ENCODE measurements at places on chromosomes 7 and 10.

GRCh38 chr10:110214371-110214826 lies 7.0 kb downstream of the MXI1 start:
- no peak for DNase-seq

DNA sequence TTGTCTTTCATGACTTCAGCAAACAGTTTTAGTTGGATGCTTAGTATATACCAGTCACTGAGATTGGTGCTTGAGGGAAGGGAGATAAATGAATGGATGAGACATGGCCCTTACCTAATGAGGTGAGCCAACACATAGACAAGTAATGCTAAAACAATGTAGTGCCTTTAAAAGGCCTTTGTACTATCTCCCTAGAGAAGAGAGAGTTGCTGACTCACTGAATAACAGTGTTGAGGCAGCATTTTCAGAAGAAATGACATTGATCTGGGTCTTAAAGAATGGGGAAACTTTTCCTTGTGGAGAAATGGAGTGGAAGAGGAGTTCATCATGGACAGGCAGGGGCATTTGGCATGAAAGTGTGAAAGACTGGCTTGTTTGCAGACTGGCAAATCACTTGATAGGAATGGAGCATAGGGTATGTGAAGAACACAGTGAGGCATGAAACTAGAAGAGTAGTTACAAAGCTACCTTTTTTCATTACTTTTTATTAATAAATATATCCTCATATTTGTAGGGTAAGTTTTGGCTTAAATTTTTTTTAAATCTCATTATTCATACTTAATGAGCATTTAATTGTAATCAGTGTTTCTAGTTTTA lies 91.2 kb downstream of the KAT6B start:
- DNase-seq: no peak

DNA sequence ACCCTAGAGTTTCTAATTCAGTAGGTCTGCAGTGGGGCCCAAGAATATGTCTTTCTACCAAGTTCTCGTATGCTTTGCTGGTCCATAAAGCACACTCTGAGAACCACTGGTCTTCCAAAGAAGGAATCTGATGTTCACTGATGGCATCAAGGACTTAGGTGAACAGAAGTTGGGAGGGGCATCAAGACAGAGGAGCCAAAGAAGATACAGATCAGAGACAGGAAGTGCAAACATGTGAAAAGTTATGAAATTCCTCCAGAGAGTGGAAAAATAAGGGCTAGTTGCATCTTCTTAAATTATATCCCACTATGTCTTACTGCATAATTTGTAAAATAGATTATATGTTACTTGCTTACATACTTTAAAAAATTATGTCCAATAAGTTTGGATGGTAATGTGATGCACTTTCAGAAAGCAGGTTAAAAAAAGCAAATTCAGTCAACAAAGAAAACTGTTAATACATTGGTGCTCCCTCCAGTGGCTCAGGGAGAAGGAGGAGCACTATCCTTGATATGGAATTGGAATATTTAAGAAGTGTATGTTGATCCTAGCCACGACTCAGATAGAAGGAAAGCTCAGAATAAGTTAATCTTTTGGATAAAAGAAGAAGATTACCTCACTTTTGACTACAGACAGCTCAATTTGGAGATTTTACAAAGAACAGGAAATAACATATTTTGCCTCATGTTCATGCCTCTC lies 35.8 kb downstream of the CREB3L2 start:
- no peak for DNase-seq

GRCh38 chr10:69503001-69503895 lies 52.0 kb downstream of the TSPAN15 start:
- no peak for DNase-seq

GRCh38 chr10:126586128-126586527 lies 84.4 kb downstream of the C10orf90 start:
- DNase-seq: no peak

GRCh38 chr7:148153616-148154284 lies 436.8 kb upstream of the C7orf33 start:
- no peak for DNase-seq

GRCh38 chr7:134795231-134795630 lies 15.8 kb downstream of the CALD1 start:
- no peak for DNase-seq

- DNase-seq: no peak
These were observed 61.0 kb upstream of the SFMBT2 start for GRCh38 chr10:7471720-7472367.

- no peak for DNase-seq
These were observed 53.7 kb upstream of the MACC1 start for GRCh38 chr7:20270867-20271266.

GRCh38 chr10:95430231-95430951 lies 130.8 kb downstream of the SORBS1 start:
- peak; percentile 13 for DNase-seq

- no peak for DNase-seq
These were observed 56.8 kb downstream of the TPST1 start for GRCh38 chr7:66261941-66262340.

GRCh38 chr7:145105561-145105960 lies 269.7 kb upstream of the TPK1 start:
- DNase-seq: no peak

GRCh38 chr7:77561352-77561751 lies 24.3 kb downstream of the PTPN12 start:
- no peak for DNase-seq

DNA sequence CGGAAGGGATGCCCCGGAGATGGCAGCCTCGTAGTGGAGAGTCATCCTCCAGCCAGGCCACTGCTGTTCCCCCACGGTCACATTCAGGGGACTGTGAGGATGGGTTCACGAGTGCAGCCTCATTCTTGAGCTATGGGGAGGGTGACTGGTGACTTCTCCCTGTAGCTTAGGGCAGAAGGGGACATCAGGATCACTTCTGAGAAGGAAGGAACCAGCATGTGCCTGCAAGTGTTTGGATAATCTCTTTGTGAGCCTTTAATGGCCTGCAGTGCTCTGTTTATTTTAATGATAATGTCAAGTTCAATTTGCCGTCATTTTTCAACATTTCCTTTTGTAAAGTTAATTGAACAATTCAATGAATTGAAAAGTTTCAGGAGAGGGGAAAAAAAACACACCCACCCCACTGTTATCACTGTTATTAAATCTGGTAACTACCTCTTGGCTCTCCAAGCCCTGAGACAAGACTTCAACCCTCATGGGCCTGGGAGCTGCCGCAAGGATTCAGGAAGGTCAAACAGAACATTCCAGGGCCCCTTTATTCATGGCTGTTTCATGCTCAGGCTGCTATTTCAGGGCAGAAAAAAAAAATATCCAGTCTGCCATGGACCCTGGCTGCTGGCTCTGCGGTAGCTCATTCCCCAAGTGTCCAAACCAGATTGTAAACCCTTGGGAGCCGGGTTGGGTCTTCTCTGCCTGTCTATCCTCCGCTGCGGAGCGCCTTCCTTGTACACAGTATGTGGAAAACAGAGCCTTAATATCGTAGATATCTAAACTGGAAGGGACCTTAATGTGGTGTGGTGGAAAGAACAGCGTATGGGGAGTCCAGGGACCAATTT lies 100.4 kb downstream of the CDH23 start:
- no peak for DNase-seq

DNA sequence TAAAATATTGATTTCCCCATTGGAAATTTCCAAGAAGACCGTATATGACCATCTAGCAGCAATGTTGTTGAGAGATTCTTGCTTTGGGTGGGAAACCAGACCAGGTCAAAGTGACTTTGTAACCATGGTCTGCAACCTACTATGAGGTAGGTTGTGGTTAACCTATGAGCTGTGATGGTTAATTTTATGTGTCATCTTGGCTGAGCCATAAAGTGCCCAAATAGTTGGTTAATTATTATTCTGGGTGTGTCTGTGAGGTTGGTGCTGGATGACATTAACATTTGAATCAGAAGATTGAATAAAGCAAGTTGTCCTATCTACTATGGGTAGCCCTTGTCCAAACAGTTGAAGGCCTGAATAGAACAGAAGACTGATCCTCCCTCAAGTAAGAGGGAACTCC lies 18.3 kb upstream of the RALA start:
- no peak for DNase-seq

- no peak for DNase-seq
These were observed 4.8 kb downstream of the LRRC18 start for GRCh38 chr10:48934672-48935501.

- no peak for DNase-seq
These were observed 7.4 kb downstream of the SH3PXD2A start for GRCh38 chr10:103847909-103848468.

DNA sequence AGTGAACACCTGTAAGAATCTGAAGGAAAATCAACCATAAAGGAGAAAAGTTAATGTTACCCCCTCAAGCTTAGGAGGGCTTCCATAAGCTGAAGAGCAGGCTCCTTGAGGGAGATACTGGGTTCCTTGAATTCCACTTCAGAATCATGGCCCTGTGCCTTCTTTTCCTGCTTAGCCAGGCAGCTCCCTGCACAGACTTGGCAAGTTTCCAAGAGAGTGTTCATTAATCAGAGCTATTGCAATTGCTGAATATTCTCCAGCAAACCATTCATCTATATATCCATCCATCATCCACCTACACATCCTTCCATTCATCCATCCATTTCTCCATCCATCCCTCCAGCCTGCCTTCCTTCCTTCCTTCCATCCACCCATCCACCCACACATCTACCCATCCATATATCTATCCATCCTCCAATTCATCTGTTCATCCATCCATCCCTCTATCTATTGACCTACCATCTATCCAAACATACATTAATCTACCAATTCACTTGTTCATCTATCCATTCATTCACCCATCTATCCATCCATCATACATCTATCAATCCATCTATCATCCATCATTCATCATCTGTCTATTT lies 574.4 kb downstream of the PTPRN2 start:
- no peak for DNase-seq

DNA sequence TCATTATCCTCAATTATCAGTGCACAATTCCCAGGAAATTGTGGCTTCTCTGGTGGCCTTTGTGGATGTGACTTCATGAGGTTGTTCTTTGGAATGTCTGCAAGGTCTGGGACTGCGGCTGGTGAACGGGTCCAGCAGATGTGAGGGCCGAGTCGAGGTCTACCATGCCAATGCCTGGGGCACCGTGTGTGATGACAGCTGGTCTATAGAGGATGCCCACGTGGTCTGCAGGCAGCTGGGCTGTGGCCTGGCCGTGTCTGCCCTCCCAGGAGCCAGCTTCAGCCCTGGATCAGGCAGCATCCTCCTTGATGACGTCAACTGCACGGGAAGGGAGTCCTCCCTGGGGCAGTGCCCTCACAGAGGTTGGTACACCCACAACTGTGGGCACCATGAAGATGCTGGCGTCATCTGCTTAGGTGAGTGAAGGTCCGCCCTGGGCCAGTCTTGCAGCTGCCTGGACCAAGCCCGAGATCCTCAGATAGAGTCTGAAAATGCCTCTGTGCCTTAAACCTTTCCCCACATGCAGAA lies 46.9 kb downstream of the CUZD1 start:
- no peak for DNase-seq

DNA sequence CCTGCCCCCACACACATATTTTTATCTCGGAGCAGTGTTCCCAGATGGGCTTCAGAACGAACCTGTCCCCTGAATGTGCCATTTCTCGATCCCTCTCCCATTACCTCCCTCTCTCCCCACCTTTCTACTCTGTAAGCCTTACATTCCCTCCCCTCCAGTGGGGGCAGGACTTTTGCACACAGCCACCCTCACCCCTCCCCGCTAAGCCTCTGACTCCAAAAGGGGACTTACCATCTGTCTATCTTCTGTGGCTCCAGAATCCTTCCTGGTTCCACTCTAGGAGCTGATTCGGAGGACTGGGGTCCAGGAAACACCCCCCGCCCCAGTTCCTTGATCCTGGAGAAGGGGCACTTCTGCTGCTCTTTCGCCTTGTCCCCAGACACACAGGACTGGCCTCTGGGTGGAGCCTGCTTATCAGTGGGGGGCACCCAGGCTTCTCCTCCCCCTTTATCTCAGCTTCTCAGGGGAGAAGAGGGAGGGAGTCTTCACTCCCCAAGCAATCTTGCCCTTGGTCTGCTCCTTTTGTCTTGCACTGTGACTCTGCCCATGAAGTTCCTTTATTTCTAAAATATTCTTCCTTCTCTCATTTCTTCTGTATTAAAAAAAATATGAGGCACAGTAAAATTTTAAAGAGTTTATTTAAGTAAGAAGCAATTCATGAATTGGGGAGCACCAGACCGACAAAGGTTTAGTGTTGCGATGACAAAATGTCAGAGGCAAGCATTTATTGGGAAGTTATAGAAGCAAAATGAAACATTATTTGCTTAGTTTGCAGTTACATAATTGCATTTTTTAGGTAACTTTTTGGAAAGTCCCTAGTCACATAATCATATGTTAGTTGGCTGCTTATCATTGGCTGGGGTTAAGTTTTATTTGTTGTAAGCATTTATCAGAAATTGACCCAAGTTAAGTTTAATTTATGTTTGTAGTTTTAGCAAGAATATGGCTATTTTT lies at the start of gene KEL:
KEL (minus strand) TSS at position 391 of the 954 bp plus-strand sequence; CDS start at position 234, 157 bp downstream.
- no peak for DNase-seq

Data from activated CD4-positive, alpha-beta T cell treated with anti-CD3 and anti-CD28 coated beads for 1 hour (primary cell).